ENCODE measurements at places on chromosomes 7 and 10.

GRCh38 chr7:87413029-87413428 is 62.5 kb downstream of the ABCB4 start:
- DNase-seq, result no peak

DNA sequence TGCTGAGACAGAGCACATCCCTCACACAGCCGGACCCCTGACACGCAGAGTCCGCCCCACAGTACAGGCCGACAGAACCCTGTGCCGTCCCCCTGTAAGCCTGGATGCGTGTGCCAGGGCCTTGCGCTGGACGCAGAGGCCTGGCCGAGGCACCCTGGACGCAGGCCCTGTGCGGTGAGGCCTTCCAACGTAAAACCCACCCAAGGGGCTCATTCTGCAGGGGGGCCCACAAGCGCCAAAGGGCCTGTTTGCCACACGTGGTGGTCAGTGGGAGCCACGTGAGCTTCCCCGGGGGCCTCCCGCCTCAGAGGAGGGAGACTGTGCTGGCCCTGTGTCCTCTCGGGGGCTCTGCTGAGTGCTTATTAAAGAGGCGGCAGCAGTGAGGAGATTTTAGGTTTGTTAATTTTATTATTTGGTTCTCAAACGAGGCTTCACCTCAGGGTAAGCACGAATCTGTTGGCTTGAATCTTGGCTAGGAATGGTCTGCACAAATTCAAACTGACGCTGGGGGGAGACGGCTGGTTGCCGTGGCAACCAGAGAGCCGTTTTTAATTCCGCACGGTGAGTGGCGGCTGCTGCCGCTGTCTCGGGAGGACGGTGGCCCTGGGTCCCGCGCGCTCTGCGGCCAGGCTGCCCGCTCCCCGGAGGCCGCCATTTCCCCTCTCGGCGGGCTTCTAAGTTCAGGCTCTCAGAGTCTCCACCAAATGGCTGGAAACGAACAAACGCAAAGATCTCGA is 4.9 kb upstream of the ADGRA1 start:
- no peak for DNase-seq

- DNase-seq, result peak; percentile 89
These were observed 73.8 kb downstream of the CUL1 start for GRCh38 chr7:148772297-148773089.

GRCh38 chr10:117126034-117126433 is 12.0 kb downstream of the VAX1 start:
- no peak for DNase-seq

GRCh38 chr10:100311298-100311697 is 18.7 kb downstream of the PKD2L1 start:
- no peak for DNase-seq

GRCh38 chr7:54729107-54729506 is 29.9 kb downstream of the SEC61G start:
- DNase-seq, result no peak

GRCh38 chr7:70419526-70420380 is 712.2 kb upstream of the GALNT17 start:
- no peak for DNase-seq

DNA sequence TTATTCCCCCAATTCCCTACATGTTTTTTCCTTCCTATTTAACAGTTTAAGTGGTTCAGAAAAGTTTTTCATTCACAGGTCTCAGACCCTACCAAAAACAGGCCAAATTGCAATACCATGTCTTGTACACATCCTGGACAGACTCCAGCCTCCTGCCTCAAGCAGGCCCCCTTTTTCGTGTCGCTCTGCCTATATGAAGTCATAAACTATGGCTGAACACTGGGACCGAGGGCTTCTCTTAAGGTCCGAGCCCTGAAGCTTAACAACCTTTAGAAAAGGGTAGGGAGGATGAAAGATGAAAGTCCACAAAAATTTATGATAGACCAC is 1.4 kb downstream of the FBXW4 start:
- DNase-seq, result no peak

GRCh38 chr10:70885481-70885880 is 2.9 kb downstream of the PCBD1 start:
- no peak for DNase-seq

- no peak for DNase-seq
These were observed 3.1 kb downstream of the SLC39A12 start for GRCh38 chr10:17954861-17955260.

GRCh38 chr10:75286901-75287300 is 51.1 kb upstream of the COMTD1 start:
- no peak for DNase-seq

- DNase-seq, result no peak
These were observed 7.4 kb upstream of the CYCS start for GRCh38 chr7:25132430-25132829.

DNA sequence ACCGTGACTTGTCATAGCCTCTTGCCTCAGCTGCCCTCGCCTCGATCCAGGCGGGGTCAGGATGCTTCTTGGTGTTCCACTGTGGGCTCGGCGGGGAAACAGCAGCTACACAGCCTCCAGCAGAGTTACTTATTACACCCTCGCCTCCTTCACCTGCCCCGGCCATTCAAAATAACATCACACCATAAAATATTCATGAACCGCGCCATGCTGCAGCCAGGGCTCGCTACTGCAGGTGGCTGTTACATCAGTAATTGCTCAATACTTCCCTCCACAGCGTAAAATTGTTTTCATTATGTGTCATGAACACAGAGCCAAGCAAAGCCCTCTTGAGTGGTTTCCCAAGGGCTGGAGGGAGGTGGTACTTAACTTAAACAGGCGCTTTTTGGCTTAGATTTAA is 241.5 kb upstream of the SP8 start:
- no peak for DNase-seq

DNA sequence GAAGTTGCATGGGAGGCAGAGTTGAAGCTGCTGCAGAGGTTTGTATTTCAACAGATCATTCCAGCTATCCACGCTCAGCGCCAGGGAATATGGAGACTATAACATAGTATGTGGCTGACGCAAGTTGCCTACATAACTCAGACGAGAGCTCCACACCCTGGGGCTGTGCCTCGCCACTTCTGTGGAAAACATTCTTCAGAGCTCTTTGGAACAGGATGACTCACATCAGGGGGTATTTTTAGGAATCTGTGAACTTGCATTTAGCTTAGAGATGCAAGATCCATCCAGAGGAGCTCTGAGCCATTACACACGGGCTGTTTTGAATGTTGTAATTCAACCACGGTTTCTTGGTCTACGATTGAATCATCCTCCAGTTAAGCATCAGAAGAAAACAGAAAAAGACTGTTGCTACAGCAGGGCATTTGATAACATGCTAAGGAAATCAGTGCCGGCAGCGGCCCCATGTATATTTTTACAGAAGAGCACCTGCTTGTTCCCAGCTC is 481.5 kb upstream of the AKR1E2 start:
- no peak for DNase-seq

- peak; percentile 18 for DNase-seq
These were observed 48.2 kb downstream of the COL26A1 start for GRCh38 chr7:101410743-101411507.

DNA sequence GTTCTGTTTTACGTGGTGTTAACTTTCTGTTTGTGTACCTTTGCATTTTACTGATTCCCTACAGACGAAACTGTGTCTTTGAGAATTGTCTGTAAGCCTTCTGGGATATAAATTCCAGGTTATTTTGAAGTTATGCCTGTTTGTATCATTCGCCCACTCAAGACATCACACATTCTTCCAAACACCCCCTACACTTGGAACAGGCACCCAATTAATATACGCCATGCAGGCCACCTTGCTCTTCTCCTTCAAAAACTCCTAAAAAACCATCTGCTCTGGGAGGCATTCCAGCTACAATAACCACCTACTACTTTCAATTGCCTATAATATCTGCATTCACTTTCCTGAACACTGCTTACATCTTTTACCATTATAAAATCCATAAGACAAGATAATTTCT is 453.3 kb downstream of the DGKB start:
- DNase-seq, result no peak

GRCh38 chr10:31660300-31660699 is 268.3 kb downstream of the ARHGAP12 start:
- DNase-seq, result no peak

DNA sequence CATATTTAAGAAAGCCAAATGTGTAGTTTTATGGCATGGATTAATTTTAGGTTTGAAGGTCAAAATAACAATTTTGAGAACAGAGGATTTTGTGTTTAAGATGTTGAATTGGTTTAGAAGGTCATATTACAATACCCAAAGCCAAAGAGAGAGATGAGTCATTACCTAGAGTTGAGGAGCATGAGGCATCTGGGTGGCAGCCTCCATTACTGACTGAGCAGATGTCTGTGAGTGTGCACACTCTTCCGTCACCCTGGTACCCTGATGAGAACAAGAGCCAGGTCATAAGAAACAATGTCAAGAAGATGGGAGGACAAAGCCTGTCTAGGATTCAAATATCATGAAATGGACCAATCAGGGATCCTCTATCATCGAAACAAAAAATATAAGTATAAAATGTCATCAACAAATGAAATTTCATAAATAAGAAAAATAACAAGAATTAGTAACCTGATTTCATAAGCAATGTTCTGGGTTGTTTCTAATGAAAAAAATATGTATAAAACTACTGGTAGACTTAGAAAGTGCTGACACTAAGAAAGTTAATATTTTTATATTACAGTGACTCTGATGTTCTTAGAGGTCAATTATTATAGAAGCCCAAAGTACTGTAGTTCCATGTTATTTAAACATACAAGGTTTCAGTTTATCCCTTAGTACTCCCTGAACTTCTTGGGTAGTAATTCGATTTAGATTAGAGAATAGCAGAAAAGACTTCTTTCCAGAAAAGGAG is 20.0 kb downstream of the CUBN start:
- DNase-seq, result no peak

DNA sequence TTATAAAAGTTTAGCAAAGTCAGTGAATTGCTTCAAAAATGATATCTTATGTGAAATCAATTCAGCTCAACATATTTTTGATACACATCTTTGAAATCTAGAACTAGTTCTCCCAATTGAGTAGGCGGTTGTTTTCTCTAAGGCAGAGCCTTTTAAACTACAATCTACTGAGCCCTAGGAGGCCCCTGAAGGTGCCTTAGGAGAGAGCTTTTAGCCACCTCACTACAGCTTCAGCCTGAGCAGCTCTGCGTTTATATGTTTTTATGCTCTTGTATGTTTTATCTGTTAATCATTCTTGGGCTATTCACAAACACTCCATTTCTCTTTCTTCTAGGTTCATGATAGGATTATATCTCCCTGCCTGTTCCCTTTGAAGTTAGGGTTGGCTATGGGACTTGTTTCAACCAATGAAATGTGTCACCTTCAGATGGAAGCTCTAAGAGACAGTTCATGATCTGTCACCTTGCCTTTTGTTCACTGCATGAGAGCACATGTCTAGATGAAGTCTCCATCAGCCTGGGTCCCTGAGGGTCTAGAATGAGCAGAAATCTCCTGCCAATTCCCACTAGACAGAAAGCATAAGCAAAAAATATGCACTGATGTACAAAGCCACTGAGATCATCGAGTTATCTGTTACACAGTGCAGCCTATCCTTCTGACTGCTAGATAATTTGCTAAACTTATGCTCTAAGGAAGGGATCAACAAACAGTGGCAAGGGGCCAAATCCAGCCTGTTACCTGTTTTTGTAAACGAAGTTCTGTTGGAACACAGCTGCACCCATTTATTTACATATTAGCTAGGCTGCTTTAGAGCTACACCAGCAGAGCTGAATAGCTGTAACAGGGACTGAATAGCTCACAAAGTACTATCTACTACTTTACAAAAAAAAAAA is 128.5 kb upstream of the CDK1 start:
- DNase-seq, result no peak

- no peak for DNase-seq
These were observed 1217.7 kb upstream of the CELF2 start for GRCh38 chr10:9800011-9800410.

DNA sequence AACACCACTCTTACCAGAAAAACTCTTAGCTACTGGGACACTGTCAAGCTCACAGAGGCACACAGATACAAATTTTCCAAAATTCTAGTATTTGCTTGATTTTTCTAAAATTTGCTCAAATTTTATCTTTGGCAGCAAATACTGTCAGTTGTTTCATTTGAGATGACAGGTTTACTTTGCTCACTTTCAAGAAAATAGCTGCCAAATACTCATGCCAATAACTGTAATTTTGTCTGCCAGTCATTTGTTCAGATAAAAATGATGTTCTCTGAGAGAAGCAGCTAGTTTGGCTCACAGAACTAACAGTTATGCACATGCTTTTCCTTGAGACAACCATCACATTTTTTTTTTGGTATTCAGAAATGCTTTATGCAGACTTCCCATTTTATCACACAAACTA is 82.8 kb downstream of the LRRC18 start:
- no peak for DNase-seq

DNA sequence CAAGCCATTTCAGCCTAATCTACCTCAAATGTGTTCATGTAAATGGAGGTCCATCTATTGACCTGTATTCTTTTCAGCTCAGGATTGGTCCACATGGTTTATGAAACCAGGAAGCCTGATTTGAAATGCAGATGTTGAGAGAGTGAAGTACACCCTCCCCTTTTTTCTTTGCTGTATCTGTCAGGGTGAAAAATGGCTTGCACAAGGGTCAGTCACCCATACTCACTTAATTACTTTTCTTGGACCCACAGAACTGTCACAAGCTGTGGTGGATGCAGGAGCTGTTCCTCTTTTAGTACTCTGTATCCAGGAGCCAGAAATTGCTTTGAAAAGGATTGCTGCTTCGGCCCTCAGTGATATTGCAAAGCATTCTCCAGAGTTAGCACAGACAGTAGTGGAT is 41.2 kb downstream of the SPAG6 start:
- no peak for DNase-seq

DNA sequence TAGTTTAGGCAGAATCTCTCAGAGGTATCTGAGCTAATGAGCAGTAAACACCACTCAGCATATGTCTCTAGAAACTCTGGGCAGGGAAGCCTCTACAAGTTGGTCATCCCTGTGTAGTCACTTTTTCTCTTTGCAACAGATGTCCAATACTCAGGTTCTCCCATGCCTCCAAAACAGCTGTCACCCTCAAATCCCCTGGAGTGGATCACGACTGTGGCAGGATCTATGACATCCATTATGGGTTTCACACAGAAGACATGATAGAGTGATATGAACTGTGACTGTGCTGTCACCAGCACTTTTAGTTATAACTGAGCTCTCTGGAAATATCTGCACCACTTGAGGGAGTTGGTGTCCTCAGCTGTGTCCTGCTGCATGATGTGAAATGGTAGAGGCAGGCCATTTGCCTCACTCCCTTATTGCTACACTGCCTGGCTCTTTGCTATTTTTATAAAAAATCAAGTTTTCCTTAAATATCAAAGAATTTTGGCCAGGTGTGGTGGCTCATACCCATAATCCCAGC is 24.1 kb upstream of the ZNRF2 start:
- no peak for DNase-seq

DNA sequence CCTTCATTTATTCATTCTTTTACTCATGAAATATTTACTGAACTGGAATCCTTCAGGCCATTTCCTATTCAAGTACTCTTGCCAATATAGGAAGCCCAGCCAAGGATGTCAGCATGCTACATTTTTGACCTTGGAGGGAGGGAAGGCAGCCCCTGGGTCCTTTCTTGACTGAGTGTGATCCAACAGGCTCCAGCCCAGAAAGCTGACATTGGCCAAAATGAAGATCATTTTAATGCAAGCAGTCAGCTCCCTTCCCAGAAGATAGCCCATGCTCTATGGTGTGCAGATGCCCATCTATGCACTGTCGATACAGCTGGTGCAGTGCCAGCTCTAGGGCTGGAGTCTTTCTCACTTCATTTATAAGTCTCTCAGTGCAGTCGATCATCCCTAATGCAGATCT is 646.0 kb downstream of the KCNMA1 start:
- DNase-seq, result no peak
